Stimulated activated effector memory CD8-positive, alpha-beta T cell treated with anti-CD3 and anti-CD28 coated beads, Interleukin-12 subunit alpha, Interleukin-12 subunit beta, amount 100 ng/mL, for 72 hours (primary cell): ENCODE measurements at places on chromosomes 5 and 9.
A peak's percentile ranks its signal among the peaks of the same experiment; 100 is the strongest.

GRCh38 chr5:171743436-171744076, 42.1 kb upstream of the SMIM23 start:
- DNase-seq = no peak

- no peak for DNase-seq
Observed at GRCh38 chr9:133170716-133171115, 7.0 kb upstream of the GBGT1 start.

DNA sequence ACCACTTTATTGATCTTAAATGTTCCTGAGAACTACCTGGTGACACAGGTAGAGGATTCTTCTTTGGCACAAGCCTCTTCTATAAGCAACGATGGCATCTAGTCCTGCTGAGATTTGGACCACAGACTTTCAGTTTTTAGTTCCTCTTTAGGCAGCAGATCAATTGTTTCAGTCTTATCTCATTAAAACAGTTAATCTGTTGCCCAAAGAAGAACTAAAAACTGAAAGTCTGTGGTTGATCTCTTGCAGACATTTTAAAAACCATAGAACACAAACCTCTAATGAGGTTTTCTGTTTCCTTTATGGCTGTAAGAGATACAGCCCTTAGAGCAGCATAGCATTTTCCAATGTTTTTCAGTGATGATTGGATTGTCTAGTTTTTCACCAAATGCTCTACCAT, 480.9 kb downstream of the MTRR start:
- no peak for DNase-seq

- DNase-seq = no peak
Observed at GRCh38 chr9:79575547-79575946, 3.8 kb downstream of the TLE4 start.

- DNase-seq = no peak
Observed at GRCh38 chr9:20340511-20340861, 281.8 kb downstream of the MLLT3 start.

- no peak for DNase-seq
Observed at GRCh38 chr9:35954942-35955546, 2.9 kb downstream of the OR2S2 start.

DNA sequence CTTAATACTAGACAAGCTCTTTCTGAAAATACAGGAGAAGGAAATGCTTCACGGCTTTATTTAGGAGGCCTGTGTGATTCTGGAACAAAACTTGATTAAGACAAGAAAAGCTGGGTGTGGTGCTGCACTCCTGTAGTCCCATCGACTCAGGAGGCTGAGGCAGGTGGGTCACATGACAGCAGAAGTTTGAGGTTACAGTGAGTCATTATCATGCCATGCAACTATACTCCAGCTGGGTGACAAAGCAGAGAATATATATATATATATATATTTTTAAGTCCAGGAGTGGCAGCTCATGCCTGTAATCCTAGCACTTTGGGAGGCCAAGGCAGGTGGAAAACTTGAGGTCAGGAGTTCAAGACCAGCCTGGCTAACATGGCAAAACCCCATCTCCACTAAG, 33.1 kb upstream of the SPIN1 start:
- no peak for DNase-seq

DNA sequence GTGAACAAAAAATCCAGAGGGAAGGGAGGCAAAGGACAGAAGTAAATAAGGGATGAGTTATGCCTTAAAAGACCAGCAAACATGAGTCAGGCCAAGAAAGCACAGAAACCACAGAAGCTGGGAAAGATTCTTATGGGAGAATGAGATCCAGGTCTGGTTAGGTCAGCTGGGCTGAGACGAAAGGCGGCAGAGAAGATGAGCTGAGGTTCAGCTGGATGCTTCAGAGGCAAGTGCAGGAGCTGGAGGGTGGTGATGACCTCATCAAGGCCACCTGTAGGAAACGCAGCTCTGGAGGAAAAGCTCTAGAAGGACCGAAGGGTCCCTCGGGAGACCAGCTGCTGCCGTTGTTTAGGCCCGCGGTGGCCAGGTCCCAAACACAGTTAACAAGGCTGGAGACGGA, 152.0 kb downstream of the MYO10 start:
- DNase-seq = no peak

DNA sequence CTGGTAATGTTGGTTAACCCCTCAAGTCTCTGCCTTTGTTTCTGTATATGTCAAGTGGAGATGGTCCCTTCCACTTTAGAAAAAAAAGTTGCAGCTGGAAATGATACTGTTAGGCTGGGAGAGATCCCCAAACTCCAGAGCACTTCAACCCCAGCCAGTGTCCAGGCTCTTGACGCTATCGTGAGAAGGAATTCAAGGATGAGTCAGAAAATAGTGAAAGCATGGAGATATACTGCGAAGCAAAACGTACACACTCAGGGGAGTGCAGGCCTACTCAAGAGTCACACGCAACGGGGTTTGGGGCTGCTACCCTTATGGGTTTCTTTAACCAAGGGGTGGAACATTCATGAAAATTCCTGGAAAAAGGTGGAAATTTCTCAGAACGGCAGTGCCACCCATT, 24.9 kb downstream of the KCNV2 start:
- no peak for DNase-seq

DNA sequence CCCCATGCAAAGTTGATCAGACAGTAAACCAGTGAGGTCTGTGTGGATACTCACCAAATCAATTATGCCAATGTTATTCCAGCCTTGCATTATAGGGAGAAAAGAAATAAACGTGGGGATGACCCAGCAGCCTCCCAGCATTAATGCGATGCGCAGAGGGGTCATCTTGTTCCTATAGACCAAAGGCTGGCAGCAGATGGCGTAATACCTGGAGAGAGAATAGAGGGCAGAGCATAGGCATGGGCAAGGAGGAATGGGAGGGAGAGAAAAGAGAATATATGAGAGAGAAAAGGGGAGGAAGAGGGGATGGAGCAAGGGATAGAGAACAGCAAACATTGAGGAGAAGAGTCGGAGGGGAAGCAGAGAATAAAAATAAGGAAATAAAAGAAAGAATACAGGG, 131.2 kb downstream of the HTR4 start:
- DNase-seq = no peak

- peak; percentile 56 for DNase-seq
Observed at GRCh38 chr9:112348257-112349007, 15.0 kb upstream of the PTBP3 start.

- no peak for DNase-seq
Observed at GRCh38 chr5:162544905-162545304, 477.3 kb downstream of the GABRG2 start.

- no peak for DNase-seq
Observed at GRCh38 chr9:21558615-21559401, 76.7 kb upstream of the IFNE start.

DNA sequence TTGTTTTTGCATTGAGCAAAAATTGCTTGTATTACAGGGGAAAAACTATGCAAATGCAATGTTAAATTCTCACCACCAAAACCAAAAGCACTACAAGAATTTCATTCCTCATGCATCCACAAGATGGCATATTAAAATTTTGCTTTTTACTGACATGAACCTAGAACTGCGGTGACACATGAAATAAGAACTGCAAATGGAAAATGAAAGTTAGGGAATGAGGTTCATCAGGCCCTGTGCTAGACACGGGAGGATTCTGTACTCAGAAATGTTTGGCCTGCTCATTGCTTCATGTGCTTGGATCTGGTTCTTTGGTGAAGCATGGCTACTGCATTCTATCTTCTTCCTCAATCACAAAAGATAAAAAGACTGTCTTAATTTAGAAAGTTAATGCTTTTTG, 9.1 kb upstream of the RFK start:
- no peak for DNase-seq

DNA sequence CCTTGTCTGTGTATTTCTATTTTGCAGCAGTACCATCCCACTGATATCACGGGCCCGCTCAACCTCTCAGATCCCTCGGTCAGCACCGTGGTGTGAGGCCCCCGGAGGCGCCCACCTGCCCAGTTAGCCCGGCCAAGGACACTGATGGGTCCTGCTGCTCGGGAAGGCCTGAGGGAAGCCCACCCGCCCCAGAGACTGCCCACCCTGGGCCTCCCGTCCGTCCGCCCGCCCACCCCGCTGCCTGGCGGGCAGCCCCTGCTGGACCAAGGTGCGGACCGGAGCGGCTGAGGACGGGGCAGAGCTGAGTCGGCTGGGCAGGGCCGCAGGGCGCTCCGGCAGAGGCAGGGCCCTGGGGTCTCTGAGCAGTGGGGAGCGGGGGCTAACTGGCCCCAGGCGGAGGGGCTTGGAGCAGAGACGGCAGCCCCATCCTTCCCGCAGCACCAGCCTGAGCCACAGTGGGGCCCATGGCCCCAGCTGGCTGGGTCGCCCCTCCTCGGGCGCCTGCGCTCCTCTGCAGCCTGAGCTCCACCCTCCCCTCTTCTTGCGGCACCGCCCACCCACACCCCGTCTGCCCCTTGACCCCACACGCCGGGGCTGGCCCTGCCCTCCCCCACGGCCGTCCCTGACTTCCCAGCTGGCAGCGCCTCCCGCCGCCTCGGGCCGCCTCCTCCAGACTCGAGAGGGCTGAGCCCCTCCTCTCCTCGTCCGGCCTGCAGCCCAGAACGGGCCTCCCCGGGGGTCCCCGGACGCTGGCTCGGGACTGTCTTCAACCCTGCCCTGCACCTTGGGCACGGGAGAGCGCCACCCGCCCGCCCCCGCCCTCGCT, 1.9 kb downstream of the LRRC26 start:
- DNase-seq = no peak

DNA sequence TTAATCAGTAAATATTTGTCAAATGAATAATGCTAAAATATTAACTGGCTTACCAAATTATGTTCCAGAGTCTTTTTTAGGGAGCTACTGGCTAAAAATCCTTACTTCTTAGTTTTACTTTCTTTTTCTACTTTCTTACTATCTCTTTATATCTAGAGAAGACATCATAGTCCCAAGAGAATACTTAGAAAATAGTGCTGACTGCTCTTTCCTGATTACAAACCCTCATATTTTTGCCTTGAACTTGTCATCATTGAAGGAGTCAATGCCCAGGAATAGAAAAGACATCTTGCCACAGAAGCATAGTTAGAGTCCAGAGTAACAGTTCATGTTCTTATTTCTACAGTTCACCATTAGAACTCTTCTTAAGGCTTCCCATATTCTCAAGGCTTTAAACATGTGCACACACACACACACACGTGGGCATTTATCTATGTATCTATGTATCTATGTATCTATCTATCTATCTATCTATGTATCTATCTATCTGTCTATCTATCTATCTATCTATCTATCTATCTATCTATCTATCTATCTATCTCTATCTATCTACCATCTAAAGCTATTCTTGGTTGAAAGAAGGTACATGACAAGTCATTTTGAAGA, 654.3 kb downstream of the ANXA1 start:
- DNase-seq = no peak

- no peak for DNase-seq
Observed at GRCh38 chr9:109399258-109399767, 78.5 kb upstream of the EPB41L4B start.

DNA sequence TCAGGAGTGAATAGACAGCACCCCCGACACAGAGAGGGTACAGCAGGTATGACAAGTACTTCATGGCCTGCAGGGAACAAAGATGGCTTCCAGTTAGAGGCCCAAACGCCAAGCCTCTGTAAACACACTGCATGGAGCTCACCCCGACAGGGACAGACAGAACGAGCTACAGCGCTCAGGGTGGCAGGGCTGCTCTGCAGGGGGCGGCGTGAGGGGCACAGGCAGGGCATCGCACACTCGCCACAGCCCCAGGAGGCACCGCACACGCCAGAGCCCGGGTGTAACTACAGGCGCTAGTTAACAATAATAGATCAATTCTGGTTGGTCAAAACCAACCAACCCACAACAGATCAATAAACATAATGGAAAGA, 21.1 kb downstream of the CLPTM1L start:
- DNase-seq = no peak

GRCh38 chr5:161857358-161857757, 9.4 kb downstream of the GABRA1 start:
- no peak for DNase-seq
